Choroid plexus epithelial cell (primary cell): ENCODE measurements at places on chromosomes 3 and 15.

- DNase-seq: no peak
Observed at GRCh38 chr3:146375219-146375618, 94.1 kb downstream of the PLSCR2 start.

- no peak for DNase-seq
Observed at GRCh38 chr3:127192576-127193232, at the start of gene PRR23E. Gene PRR23E, plus strand, starts transcription at chr3:127193131. Its CDS starts 3,555 bp downstream, at chr3:127196686.

GRCh38 chr15:22952796-22953579, 27.2 kb downstream of the CYFIP1 start:
- no peak for DNase-seq

GRCh38 chr3:150744041-150744918, 18.7 kb downstream of the SIAH2 start:
- no peak for DNase-seq

DNA sequence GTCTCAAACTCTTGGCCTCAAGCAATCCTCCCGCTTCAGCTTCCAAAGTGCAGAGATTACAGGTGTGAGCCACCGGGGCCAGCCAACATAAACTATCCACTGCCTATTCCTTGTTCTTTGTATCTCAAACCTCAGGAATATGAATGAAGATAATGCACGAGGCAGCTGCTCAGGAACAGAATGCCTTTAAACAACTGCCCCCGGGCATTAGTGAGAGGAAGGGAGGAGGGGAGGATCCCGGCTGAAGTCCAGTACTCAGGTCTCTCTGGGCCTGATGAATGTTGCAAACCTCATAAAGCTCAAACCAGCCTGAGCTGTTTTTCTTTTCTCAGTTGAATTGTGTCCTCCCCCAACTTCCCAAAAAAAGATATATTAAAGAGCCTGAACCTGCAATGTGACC, 26.9 kb upstream of the MTMR14 start:
- no peak for DNase-seq

DNA sequence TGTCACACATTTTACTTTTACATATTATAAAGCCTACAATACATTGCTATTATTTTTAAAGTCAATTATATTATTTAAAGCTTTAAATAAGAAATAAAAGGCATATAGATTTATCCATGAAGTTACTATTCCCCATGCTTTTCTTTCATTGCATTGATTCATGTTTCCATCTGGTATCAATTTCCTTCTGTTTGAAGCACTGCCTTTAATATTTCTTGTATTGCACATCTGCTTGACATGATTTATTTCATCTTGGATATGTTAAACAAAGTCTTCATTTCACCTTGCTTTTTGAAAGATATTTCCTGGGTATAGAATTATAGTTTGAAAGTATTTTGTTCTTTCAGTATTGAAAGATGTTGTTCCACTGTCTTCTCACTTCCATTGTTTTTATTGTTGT, 174.3 kb upstream of the MBNL1 start:
- DNase-seq: no peak

- no peak for DNase-seq
Observed at GRCh38 chr3:99839613-99840012, 22.0 kb downstream of the CMSS1 start.

DNA sequence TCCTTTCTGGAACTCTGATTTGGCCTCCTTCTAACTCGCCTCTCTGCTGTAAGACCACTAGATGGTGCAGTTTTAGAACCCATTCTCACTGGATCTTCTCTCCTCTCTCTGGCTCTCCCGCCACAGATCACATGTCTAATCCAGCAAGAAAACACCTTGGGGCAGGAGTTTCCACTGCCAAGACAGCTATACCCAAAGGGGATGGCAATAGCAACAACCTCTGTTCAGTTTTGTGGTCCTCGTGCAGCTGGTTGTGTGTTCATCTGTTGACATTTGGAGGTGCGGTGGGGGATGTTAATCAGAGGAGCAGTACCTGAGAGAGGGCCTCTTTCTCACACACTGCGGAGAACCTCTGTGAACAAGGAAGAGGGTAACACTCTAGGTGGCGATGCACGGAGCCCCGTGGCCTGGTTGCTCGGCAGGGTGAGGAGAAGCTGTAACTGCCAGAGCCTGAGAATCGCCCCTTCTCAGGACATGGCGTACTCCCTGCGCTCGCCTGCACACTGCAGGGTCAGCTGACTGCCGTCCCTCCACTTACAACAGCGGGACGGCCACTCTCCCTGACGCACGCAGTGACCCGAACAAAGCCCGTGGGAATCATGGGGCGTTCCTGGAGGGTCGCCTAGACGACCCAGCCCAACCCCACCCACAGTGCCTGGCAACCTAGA, at the start of gene TEX55:
Gene TEX55 (plus strand): TSS at position 666 of the 668 bp plus-strand sequence. CDS start 25 bp downstream, outside the sequence.
- DNase-seq: peak; percentile 74

DNA sequence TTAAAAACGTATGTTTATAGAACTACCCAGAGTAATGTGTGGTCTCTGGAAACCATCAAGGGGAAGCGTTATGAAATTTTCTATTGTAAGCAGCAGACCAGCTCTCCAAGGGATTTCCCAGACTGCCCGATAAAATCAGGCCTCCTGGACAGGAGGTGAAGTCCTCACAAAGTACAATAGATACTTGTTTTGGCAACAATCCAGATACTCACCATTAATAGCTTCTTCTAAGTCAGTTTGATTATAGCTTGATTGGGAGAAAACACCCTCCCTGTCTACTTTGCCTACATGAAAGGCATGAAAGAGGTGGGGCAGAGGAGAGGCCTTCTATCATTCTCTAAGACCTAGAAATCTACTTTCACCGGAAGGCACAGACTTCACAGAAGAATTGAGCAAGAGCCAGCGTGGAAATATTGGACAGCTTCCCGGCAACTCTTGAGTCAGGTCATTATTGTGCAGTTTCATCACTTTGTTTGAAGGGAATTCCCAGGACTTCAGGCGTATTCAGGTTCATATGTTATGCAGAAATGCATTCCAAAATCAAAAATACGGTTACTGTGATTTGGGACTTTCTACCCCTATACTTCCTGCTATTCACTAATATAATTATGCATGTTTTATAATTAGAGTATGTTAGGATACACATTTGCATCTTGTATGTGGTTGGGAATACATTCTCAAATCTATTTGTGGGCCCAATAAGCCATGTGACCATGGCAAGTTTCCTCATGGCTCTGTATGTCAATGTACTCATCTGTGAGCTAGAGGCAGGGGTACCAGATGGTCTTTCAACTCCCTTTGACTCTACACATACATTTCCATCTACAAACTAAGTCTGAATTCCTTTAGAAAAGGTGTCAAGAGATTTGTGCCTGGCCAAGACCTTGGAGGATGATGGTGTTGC, 103.5 kb downstream of the CD47 start:
- peak; percentile 99 for DNase-seq

GRCh38 chr3:54003136-54003535, 111.5 kb upstream of the SELENOK start:
- no peak for DNase-seq

GRCh38 chr3:135329479-135329878, 534.4 kb downstream of the EPHB1 start:
- DNase-seq: no peak

- no peak for DNase-seq
Observed at GRCh38 chr3:9945358-9945757, 6.8 kb downstream of the PRRT3 start.

DNA sequence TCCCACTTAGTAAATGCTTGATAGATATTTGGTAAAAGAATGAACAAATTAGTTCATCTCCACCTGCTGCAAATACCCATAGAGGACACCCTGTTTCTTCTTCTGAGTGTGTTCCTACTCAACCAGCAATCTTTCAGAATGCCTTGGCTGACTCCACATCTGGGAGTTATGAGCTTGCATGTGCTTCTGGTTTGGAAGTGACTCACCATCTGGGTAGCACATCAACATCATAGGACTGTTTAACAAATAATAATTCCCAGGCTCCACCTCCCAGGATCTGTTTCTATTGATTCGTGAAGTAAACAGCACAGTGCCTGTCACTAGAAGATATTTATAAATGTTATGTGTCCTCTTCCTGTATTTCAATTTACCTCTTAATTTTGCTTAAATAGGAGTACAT, 580.1 kb downstream of the ROBO2 start:
- DNase-seq: peak; percentile 33

DNA sequence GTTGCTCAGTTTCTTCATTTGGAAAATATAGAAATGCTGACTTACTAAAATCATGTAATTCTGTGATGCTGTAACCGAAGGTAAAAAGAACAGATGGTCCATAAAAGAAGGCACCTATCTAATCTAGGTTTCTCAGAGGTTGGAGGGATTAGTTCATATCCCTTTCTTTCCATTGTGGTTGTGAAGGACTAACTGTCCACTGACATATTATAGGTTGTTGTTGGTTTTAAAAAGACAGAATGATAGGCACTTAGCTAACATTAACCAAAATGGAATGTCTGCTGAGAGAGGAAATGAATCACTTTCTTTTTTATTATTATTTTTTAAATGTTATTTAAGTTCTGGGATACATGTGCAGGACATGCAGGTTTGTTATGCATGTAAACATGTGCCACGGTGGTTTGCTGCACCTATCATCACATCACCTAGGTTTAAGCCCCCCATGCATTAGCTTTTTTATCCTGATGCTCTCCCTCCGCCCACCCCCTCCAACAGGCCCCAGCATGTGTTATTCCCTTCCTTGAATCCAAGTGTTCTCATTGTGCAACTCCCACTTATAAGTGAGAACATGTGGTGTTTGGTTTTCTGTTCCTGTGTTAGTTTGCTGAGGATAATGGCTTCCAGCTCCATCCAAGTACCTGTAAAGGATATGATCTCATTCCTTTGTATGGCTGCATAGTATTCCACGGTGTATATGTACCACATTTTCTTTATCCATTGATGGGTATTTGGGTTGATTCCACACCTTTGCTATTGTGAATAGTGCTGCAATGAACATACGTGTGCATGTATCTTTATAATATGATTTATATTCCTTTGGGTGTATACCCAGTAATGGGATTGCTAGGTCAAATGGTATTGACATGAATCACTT, 45.8 kb downstream of the ALDH1A2 start:
- peak; percentile 60 for DNase-seq

- peak; percentile 50 for DNase-seq
Observed at GRCh38 chr15:78301326-78301725, 1.9 kb upstream of the SKIC8 start.

DNA sequence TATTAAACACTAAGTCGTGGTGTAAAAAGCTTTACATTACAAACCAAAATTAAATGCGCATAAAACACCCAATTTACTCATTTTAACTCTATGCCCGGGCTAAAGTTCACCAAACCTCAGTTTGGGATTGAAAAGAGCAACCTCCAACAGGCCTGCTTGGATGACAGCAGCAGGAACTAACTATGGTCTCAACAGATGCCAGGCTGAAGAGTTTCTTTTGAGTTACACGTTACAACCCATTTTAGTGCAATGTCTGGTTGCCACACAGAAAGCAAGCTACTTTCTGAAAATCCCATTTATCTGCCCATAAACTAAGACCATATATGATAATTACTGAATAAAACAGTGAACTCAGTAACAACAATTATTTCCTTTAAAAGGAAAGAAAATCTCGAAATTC, 2.2 kb downstream of the SATB1 start:
- DNase-seq: no peak

GRCh38 chr3:124785973-124786372, 55.7 kb downstream of the UMPS start:
- no peak for DNase-seq

DNA sequence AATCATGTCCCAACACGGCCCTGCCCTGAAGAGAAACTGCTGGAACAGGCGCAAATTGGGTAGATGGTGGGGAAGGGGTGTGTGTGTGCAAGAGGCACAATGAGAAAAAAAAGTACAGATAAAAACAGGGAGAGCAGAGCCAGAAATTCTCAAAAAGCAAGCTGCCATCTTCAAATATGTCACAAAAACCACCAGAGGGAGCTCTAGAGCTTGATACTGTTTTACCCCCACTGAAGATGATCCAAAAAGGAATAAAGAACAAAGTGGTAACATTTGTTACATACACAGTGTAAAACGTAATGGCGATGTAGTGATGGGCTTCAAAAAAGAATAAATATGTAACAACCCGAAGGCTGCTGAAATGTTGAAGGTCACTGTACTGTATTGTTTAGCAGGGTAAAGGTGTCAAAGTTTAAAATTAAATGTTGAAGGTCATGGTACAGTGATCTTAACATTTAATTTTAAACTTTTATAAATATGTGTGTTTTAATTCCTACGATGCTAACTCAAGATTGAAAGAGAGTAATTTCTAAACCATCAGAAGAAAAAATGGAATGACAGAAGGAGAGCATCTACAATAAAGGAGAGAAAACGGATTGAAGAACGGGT, 6.0 kb downstream of the SNRPA1 start:
- DNase-seq: peak; percentile 73

GRCh38 chr15:74374648-74375302, 7.3 kb upstream of the CYP11A1 start:
- DNase-seq: no peak

DNA sequence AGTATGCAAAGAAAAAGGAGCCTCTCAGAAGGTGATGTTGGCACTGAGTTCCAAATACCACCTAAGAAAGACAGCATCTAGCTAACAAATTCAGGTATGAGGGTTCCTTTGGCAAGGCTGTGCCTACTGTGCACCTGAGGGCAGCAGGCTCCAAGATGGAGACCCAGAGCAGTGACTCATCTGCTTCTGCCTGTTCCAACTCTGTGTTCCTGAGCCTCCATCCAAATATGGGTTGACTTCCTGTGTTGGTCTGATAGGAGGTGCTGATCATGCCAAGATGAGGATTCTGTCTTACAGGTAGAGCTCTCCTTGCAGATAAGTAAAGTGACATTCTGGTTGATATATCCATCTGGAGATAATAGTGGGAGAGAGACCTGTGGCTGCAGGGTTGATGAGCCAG, 26.0 kb downstream of the SV2B start:
- DNase-seq: no peak

DNA sequence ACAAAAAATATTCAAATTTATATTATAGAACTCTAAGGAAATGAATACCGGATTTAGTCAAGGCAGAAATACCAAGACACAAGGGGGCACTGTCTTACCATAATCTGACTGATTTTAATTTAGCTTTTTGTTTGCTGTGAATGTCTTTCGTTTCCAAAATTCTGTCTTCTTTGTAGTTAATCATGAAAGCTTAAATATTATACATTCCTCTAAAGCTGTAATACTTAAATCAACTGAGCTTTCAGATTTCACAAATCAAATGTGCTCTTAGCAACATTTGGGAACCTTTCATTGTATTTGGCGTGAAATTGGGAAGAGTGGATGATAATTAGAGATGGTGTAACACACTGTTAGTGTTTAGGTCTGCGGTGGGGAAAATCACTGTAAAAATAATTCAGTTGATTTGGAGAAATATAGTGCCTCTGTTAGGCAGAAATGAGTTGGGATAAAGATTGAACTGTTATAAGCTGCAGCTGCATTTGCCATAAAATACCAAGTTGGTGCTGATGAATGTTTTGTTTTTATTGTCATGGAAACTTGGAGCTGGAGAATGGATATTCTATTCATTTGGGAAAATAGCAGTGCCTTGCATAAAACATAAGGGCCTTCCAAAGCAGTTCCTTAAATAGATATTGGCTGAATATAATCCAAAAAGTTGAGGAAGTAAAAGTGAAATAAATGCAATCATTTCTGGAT, 228.2 kb downstream of the TCF12 start:
- peak; percentile 81 for DNase-seq

DNA sequence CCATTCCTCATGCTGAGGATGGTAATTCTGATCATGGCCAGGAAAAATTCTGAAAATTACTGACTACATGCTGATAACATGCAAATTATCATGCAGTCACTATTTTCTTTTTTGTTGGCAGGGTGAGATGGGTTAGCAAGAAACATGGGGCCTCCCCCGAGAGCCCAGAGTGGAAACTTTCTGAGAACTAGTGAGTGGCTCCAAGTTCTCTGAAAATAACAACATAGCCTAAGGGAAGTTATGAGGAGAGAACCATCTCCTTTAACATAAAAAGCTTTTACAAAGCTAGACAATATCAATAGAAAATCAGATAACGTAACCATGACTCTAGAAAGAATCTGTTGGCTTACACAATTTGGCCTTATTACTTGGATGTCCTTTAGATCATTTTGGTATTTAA, 254.2 kb downstream of the PLOD2 start:
- DNase-seq: no peak
